Smooth muscle cell of the pulmonary artery (primary cell): ENCODE measurements at places on chromosomes 12 and 14. TPM values are rescaled to one million over a fixed set of nuclear protein-coding genes. Genes with fewer than 3 reads are reported as not detected.

The OR10AD1 gene
- total RNA-seq = not detected in 2 replicates

The ENDOU gene
- total RNA-seq = 0.40 and 0.52 TPM in 2 replicates

The SLC10A1 gene
- not detected in 2 replicates for total RNA-seq

The ZDHHC22 gene
- total RNA-seq = not detected in 2 replicates

The CCDC88C gene
- total RNA-seq = 0.10 and 0.26 TPM in 2 replicates

The ADCK1 gene
- 4.5 and 6.2 TPM in 2 replicates for total RNA-seq

The DENND5B gene
- total RNA-seq = 10.9 TPM in 2 replicates

The CMA1 gene
- not detected in 2 replicates for total RNA-seq

The SRSF5 gene
- total RNA-seq = 96.0 and 129 TPM in 2 replicates

The GPRC5D gene
- 0.13 TPM in 1 of 2 replicates, not detected in the other for total RNA-seq

The OR4K1 gene
- not detected in 2 replicates for total RNA-seq

The STYK1 gene
- total RNA-seq = 0.53 and 2.3 TPM in 2 replicates

The PIANP gene
- total RNA-seq = 1.1 and 1.3 TPM in 2 replicates

The AMIGO2 gene
- total RNA-seq = 10.8 and 48.2 TPM in 2 replicates

The AQP2 gene
- total RNA-seq = 0.07 TPM in 1 of 2 replicates, not detected in the other

The ATN1 gene
- 21.8 and 35.8 TPM in 2 replicates for total RNA-seq

The RAB21 gene
- 37.5 and 42.2 TPM in 2 replicates for total RNA-seq

The FOXN4 gene
- not detected in 2 replicates for total RNA-seq

The LALBA gene
- not detected in 2 replicates for total RNA-seq

The C12orf60 gene
- total RNA-seq = 0.59 and 0.72 TPM in 2 replicates

The PLEKHD1 gene
- total RNA-seq = under 0.01 and 0.07 TPM in 2 replicates

The TPH2 gene
- not detected in 2 replicates for total RNA-seq

The CCDC38 gene
- total RNA-seq = not detected in 2 replicates

The TMEM30B gene
- total RNA-seq = 0.86 and 2.3 TPM in 2 replicates

The SLC5A8 gene
- not detected in 2 replicates for total RNA-seq

The PTGER2 gene
- 3.8 and 8.2 TPM in 2 replicates for total RNA-seq

The FGD4 gene
- total RNA-seq = 12.3 and 28.5 TPM in 2 replicates

The P2RX2 gene
- not detected in 2 replicates for total RNA-seq

The LHX5 gene
- total RNA-seq = not detected in 2 replicates

The P2RX7 gene
- 0.46 and 1.3 TPM in 2 replicates for total RNA-seq

The PLCZ1 gene
- total RNA-seq = not detected in 2 replicates

The OTOGL gene
- 0.07 and 0.39 TPM in 2 replicates for total RNA-seq

The ATP23 gene
- total RNA-seq = 2.8 and 9.8 TPM in 2 replicates

The CYP46A1 gene
- 0.33 and 0.43 TPM in 2 replicates for total RNA-seq

The YARS2 gene
- 22.3 and 22.7 TPM in 2 replicates for total RNA-seq

The B4GALNT1 gene
- 6.4 and 14.5 TPM in 2 replicates for total RNA-seq
